ENCODE measurements at places on chromosomes 3 and 15.
A peak's percentile ranks its signal among the peaks of the same experiment; 100 is the strongest.

DNA sequence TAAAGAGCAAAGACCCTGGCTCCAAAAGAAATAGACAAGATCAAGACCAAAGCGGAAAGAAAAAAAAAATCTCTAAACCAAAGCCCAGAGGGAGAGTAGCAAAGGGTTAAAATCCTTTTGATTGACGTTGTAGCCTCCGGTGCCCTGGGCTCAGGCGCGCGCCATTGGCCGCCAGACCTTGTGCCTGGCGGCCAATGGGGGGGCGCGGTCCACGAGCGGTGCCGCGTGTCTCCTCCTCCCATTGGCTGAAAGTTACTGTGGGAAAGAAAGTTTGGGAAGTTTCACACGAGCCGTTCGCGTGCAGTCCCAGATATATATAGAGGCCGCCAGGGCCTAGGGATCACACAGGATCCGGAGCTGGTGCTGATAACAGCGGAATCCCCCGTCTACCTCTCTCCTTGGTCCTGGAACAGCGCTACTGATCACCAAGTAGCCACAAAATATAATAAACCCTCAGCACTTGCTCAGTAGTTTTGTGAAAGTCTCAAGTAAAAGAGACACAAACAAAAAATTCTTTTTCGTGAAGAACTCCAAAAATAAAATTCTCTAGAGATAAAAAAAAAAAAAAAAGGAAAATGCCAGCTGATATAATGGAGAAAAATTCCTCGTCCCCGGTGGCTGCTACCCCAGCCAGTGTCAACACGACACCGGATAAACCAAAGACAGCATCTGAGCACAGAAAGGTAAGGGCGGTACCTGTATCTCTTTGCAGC is at the start of gene HES1:
Gene HES1, plus strand, starts transcription at position 343 of the 713 bp plus-strand sequence. Its CDS starts 233 bp downstream, at position 576.
- peak; percentile 33 for DNase-seq

- DNase-seq = no peak
Measured at GRCh38 chr15:43390723-43391122, 19.8 kb downstream of the TUBGCP4 start.

DNA sequence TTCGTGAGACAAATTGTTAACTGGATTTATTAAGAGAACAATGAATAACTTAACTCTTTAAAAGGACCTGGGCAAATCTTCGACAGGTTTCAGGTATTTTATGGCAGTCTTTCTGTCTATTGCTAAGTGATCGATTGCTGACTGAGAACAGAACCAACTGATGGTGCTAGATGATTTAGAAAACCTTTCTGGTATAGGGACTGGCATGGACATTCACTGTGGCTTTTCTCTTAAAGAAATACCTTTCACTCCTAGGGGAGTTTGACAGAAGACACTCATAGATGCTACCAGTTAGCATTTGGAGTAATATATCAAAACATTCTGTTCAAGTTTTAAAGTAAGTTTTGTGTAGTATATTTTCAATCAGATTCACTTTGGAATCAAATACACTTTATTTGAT is 654 bp downstream of the PPARG start:
- DNase-seq = no peak

DNA sequence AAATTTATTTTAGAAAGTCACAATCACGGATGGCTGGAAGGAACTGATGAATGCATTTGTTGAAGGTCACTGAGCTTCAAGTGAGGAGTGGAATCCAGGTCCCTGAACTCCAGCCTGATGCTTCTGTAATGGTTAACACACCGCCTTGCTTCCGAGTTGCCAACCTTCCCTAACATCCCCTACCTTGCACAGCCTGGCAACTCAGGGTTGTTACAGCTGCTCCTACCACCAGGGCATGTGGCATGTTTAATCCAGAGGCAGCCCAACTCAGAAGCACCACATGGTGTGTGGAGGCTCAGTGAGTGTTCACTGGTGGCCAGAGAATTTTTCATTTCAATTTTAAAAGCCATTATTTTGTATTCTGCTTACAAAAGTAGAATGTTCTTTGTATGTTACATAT is 4.9 kb downstream of the TM2D3 start:
- no peak for DNase-seq

- no peak for DNase-seq
Measured at GRCh38 chr15:98834976-98835375, 172.6 kb downstream of the PGPEP1L start.

DNA sequence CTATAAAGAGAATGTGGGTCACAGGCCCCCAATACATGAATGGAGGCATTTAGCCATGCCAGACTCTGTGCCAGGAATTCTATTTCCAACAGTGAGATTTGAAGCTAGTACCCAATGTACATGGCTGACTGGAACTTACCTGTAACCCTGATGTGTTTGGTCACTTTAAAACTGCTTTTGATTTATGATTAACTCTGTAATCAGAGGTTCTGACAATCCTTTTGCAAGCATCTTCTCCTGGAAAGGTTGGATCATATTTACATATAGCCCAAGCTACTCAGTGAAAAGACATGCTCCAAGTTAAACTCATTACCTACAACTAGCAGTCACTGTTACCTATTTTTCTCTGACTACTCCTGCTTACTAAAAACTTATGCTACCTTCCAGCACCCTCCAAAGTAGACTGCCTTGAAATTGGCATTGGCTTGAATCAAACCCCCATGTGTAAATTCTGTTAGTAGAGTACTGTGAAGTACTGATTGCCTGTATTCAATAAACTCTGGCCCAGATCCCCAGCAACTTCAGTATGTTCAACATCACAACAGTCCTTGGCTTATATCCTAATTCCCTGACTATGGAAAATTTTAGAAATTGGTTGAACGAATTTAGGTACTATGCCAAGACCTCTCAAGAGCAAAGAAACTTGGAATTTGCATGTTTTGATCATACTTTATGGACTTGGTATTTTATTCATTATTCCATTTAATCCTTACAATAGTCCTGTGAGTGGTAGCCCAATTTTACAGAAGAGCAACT is 665.6 kb upstream of the NECTIN3 start:
- DNase-seq = no peak

- DNase-seq = no peak
Measured at GRCh38 chr15:94653071-94653470, 421.7 kb downstream of the MCTP2 start.

DNA sequence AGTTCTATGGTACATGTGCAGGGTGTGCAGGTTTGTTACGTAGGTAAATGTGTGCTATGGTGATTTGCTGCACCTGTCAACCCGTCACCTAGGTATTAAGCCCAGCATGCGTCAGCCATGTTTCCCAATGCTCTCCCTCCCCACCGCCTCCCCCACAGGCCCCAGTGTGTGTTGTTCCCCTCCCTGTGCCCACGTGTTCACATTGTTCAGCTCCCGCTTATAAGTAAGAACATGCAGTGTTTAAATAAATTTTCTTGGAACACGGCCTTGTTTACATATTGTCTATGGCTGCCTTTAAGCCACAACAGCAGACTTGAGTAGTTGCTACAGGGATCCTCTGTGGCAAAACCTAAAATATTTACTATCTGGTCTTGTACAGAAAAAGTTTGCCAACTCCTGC is 41.3 kb upstream of the CORO2B start:
- DNase-seq = no peak

- no peak for DNase-seq
Measured at GRCh38 chr3:197010556-197011351, 18.9 kb downstream of the MELTF start.

Measured in stimulated activated naive CD4-positive, alpha-beta T cell (primary cell).